DND-41 (cell line): ENCODE measurements at places on chromosomes 6 and 20.

GRCh38 chr20:50020288-50020687 lies 37.5 kb downstream of the SNAI1 start:
- no peak for DNase-seq

DNA sequence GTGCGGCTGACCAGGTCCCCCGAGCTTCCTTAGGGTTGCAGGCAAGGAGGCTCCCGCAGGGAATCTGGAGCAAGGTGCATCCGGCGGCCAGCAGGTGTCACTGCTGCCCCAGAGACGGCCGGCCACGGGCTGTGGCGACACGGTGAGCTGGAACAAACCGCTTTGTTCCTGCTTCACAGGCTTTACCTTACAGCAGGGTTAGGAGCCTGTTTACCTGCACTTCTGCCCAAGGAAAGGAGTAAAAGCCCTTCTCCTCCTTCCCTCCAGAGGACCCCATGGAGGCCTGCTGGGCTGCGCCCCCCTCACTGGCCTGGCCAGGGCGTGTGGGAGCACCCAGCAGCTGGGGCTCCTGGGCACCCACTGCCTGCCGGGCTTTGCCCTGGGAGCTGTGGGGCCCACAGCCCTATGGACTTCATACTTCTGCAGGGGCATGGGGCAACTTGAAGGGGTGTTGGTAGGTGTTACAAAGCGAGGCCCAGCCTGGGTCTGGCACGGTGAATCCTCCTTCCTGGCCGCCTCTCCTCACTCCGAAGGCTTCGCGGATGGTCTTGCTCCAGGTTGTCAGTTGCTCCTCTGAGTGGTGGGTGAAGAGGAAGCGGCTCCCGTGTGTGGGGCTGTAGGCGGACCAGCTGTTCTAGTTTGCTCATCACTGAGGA lies 88.4 kb downstream of the CDC5L start:
- DNase-seq: peak; percentile 75

- DNase-seq: no peak
Measured at GRCh38 chr6:110532431-110532830, 56.0 kb upstream of the SLC22A16 start.

DNA sequence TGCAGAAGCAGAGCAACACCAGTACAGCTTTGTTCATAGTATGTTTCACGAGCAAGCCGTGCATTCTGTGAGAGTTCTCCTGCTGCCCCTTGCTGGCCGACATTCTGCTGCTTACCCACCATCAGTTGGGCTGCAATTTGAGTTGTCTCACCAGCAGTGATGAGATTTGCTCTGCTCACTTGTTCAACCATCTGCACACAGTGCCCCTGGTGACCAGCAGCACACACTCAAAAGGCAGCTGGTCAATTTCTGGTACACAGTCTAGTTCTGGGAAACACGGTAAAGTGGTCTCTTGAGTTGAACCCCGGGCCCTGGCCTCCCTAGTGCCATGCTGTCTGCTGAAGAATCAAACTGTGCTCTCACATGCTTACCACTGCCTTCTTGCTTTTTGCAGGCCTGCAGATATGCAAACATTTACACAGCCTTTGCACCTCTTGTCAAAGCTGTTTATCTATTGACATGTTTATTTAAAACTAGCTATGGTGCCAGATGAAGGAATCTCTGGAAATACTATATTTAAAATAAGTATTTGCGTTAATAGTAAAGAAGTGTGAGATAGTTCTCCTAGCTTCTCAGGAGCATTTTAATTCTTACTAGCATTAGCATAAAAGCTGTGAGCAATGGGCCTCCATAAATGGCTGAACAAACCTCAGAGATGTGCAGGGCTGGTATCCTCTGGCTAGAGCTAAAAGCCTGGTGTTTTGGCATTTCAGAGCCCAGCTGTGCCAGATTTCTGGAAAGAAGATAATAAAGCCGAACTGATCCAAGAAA lies 234.3 kb downstream of the ARHGAP18 start:
- no peak for DNase-seq

DNA sequence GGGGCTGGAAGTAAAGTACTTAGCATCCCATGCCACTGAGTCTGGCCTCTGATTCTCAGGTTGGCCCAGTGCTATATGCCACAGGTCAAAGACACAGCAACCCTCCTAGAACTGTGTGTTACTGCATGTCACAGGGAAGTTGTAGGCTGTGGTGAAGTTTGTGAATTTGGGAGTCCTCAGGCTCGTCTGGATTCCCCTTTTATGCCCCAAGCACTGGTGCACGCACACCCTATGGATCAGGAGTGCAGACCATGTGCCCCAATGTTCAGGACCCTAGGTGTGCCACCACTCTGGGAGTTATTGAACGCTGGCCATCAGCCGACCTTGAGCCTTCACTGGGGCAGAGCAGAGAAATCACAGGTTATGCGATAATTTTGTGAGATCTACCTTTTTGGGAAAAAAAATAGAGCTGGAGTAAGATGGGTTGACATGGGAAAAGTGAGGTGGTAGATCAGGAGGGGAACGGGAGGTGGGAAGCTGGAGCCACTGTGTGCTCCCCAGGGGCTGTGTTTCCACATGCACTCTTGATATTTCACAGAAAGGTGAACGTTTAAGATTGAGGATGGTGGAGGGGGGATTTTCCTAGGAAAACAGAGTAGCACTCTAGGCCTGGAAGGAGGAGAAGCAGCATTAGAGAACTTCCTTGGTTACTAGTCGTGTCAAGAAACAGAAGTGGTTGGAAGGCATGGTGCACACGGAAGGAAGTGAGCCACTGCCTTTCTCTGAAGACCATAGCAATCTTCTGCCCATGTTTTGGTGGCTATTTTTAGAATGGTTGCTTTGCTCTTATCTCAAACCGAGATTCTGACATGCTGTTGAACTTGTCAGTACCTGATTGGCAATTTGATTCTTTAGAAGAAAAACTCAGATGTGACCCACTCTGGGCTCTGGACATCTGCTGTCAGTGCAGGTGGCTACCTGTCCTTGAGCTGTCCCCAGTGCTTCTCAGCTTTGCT lies 44.1 kb downstream of the DUSP22 start:
- DNase-seq: no peak

GRCh38 chr6:33428224-33428965 lies 8.5 kb downstream of the SYNGAP1 start:
- DNase-seq: peak; percentile 35

DNA sequence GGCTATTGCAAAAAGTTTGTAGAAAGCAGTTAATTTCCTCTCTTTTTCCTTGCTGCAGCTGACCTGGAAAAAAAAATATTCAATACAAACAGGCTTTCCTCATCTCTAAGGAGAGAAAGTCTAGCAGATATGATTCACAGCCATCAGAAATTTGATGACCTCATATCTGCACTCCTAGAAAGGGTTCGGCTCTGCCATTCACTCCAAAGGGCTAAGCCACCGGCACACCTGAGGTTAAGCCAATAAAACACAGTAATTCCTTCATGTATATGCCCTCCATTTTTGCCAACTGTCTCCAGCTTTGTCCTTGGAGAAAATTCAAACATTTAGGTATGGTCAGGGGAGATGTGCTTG lies 18.7 kb upstream of the LY86 start:
- DNase-seq: no peak

GRCh38 chr20:25465243-25466135 lies 58.0 kb downstream of the GINS1 start:
- DNase-seq: no peak

- no peak for DNase-seq
Measured at GRCh38 chr6:166105341-166106075, 62.1 kb downstream of the TBXT start.

- DNase-seq: no peak
Measured at GRCh38 chr20:44494266-44494665, 18.6 kb downstream of the TTPAL start.

GRCh38 chr6:37625591-37626374 lies 71.9 kb downstream of the MDGA1 start:
- DNase-seq: no peak

DNA sequence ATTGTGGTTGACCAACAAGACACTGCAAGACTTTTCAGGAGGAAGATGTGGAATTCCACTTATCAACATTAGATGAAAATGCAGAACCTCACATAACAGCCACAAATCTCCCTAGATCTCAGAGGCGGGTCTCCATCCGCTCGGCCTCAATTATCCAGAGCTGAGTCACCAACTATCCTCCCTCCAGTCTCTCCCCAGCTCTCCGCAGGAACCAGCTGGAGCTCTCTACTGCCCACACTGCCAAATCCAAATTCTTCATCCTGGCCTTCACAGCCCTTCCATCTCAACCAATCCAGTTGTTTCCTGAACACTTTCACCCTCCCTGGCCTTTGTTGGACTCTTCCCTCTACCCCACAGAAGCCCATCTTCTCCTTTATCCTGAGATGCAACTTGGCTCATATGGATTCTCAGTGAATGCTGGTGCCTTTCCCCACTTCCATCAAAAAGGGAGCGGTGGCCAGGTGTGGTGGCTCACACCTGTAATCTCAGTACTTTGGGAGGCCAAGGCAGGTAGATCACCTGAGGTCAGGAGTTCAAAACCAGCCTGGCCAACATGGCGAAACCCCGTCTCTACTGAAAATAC lies 3.5 kb upstream of the TGIF2 start:
- DNase-seq: no peak

DNA sequence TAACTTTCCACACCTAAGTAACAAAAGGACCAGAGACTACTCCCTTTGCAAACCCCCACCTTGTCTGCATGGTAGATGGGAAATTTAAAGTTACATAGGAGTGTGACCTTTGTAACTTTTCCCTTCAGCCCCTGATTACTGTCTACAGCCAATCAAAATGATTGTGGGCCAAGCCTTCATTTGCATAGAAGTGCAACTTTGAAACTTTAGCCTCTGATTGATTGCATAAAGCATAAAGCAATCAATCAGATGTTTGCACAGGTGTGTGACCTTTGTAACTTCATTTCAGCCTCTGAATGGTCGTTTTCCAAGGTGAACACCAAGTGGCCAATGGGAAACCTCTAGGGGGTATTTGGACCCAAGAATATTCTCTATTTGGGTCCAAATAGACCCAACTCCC lies 46.1 kb downstream of the PRKN start:
- no peak for DNase-seq

DNA sequence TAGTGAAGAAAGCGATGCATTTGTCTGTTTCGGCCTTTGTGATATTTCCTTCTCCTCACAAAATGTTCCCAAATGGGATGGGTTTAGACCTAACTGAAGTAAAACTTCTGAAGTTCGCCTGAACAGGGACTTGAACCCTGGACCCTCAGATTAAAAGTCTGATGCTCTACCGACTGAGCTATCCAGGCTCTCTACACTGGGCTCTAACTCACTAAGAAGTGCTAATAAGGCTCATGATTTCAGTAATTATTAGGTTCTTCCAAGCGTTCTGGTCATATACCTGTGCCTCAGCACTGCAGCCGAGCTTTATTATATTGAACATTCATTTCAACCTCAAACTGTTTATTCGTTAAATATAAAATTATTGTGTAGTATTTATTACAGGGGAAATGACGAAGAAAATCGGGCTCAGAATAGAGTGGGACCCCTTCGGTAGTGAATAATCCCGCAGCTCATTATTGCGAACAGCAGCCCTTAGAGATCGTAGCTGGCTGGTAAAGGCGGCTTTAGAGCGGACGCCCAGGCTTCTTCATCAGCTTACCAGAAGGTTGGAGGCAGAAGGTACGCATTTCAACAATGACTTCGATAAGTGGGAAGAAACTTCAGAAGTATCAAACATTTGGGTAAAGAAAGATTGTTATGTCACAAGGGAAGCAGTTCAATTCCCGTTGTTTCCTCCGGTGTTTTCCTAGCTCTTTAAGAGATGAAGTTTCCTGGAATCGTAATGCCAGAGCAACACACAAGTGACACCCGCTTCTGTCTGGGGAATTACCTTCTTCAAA lies 119.0 kb upstream of the ZNF184 start:
- DNase-seq: no peak

GRCh38 chr20:53444401-53445149 lies 149.1 kb downstream of the ZNF217 start:
- DNase-seq: no peak

DNA sequence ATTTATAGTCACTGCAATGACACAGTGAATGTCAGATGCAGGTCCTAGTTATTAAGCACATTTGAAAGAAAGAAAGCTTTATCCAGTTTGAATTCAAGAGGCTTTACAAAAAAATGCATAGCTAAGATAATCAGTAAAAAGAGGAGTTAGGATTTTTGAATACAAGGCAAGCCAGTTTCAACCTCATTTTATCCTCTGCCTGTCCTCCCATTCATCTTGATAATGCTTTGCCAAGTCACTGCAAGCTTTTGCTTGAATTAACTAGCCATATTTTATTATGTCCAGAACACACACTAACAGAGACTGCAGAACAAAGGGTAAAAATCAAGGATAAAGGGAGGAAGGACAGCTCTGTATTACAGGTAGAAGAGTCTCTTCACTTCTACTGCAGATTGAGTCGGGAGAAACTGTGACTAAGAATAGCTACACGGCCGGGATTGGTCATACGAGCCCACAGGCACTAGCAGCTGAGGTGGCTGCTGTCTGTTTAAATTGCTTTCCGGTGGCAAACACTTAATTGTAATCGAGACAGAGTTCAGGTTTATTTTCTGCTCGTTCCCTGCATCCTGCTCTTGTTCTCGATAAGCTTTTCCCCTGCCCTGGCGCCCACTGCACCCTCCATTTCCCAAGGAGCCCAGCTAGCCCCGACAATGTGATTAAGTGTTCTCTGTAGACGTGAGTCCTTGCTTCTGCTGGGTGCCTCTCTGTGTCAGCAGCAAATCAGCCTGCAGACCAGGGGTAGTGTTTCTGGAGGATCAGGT lies 30.5 kb upstream of the AKAP12 start:
- no peak for DNase-seq

GRCh38 chr6:151044465-151045441 lies 179.3 kb downstream of the MTHFD1L start:
- DNase-seq: no peak

DNA sequence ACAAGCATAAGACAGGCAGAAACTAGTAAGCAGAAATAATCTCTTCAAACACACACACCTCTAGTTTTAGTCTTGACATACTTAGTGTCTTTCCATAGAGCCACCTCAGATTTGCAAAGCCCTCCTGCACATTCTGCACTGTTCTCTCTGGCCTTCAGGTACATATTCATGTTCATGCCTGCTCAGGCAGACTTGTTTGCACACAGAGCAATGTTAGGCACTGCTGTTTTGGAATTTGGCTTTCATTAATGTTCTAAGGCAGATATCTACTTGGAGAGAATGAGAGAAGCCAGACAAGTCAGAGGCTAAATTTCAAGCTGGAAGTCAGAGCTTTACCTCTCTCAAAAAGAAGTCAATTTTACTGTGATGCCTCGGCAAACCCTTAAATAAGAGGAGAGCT lies 21.3 kb upstream of the DST start:
- DNase-seq: no peak

- peak; percentile 86 for DNase-seq
Measured at GRCh38 chr20:32789896-32790750, 27.9 kb downstream of the DNMT3B start.

- DNase-seq: no peak
Measured at GRCh38 chr6:34332251-34333198, 59.9 kb downstream of the NUDT3 start.

- DNase-seq: no peak
Measured at GRCh38 chr20:48823960-48824498, 3.8 kb downstream of the PREX1 start.
